NAMALWA (cell line): ENCODE measurements at places on chromosomes 16 and 17.

DNA sequence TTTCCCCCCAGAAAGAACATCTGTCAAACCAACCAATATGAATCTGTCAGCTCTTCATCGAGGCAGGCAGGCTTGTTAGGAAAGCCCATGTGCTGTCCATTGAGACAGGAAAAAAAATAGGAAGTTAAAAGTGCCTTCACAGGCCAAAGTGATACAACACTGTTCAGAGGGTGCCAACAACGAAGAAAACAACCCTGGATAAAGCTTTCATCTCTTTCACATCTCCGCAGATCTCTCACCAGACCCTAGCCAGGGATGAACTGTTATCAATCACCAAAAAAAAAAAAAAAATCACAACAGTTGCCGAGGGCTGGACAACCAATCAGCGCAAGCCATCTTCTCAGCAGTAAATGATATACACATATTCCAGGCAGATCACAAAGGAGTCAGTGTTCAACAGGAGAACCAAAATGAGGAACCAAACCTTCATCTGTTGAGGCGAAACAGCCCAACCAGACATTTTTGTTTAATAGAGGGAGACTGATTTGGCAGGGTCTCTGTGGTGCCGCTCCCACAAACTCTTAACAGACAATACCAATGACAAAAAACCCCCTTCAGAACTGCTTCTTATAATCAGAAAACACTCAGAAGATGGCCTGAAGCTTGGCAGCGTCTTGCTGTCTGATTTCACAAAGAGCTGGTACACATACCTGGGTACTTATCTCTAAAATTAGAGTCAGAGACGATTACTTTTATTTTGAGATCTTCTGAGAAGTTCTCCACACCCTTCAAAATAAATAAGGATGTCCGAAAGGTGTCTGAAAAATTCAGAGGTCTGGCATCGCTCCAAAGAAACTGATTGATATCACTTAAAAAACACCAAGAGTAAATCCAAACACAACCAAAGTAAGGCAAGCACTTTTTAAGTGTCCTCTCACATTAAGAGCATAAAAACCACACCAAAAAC, 1.8 kb downstream of the MAP3K14 start:
- DNase-seq: peak; percentile 78

DNA sequence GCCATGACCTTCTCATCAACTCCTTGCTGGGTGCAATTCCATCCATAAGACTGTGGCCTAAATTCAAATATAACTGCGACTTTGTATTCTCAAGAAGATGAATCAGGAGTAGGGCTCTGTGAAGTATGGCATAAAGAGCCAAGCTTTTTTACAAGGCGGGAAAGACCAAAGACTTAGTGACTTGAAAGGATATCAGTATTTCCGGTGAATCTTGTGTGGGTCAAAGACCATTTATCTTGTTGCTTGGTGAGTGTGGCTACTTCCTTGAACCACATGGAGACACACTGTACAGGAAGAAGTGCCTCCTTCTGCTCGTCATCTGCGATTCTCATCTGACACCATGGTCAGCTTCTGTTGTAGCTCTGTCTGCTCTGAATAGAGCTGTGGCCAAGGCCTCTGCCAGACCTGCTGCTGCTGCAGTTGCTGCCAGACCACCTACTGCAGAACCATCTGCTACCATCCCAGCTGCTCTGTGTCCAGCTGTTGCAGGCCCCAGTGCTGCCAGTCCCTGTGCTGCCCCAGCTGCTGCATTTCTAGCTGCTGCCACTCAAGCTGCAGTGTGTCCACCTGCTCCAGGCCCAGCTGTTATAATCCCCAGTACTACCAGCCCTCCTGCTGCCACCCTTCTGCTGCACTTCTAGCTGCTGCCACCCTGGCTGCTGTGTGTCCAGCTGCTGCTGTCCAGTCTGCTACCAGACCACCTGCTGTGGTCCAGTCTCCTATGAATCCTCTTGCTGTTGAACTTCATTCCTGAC, 6.1 kb upstream of the KRTAP2-4 start:
- no peak for DNase-seq

DNA sequence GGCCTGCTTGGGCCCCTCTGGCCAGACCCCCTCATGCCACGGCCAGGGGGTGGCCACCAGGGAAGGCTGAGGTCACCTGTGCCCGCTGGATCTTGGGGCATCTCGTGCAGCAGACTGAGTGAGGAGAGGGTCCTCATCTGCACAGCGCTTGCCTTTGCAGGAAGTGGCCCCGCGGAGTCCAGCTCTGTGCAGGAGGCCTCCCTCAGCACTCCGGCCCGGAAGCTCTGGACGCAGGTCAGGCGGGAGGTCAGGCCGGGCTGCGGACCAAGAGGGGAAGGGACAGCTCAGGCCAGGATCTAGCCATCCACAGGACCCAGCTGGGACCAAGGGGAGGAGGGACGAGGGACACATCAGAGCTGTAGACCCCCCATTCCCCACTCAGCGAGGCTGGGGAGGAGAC, 72.4 kb downstream of the LITAF start:
- no peak for DNase-seq

GRCh38 chr17:50260501-50260911, 13.8 kb upstream of the TMEM92 start:
- no peak for DNase-seq

GRCh38 chr17:56478836-56479447, 114.6 kb upstream of the NOG start:
- peak; percentile 62 for DNase-seq

DNA sequence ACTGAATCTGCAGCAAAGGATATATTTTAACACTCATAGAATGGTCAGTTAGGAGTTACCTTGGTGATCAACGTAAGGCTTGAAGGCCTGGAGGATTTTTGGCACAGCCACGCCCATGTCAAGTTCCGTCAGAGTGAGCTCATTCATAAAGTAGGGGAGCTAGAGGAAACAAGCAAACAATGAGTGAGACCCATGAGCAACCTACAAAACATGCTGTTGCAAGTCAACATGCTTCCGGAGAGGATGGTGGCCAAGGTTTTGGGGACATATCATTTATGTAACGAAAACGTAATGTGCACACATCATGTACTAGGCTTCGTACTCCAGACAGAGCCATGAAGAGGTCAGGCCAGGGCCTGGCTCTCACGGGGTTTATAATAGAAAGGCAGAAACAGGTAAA, 41.1 kb upstream of the ERN1 start:
- no peak for DNase-seq

GRCh38 chr17:76178124-76178523, 37.1 kb upstream of the FOXJ1 start:
- no peak for DNase-seq

DNA sequence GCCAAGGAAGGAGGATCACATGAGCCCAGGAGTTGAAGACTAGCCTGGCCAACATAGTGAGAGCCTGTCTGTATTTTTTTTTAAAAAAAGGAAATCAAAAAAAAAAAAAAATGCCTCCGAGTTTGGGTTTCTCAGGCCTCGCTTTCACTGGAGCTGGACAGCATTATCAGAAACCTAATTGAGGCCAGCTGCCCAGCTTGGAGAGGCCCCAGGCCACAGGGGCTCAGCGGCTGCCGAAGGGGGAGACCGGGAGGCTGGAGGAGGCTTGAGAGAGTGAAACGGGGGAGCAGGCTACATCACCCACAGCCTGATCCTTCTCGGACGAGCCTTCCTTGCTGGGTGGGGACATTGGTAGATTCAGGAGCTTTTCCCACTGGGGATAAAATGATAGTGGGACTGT, 5.1 kb downstream of the TTYH2 start:
- no peak for DNase-seq

DNA sequence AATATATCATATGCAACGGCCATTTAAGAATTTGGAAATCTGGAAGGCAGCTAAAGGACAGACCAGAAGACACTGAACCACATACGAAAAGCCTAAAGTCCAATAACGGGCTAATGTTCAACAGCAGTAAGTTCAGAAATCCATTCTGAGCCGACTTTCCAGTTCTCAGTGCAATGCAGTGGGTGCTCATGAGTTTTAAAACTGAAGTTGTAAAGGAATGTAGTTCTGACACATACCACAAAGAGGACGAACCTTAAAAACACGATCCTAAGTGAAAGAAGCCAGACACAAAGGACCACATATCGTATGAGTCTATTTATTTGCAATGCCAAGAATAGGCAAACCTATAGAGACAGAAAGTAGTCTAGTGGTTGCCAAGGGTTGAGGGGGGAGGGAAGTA, 278.3 kb upstream of the ZFHX3 start:
- DNase-seq: no peak

- no peak for DNase-seq
These were observed 42.9 kb downstream of the AMFR start for GRCh38 chr16:56382459-56382858.

GRCh38 chr16:85782451-85782850, 16.9 kb downstream of the EMC8 start:
- DNase-seq: no peak

DNA sequence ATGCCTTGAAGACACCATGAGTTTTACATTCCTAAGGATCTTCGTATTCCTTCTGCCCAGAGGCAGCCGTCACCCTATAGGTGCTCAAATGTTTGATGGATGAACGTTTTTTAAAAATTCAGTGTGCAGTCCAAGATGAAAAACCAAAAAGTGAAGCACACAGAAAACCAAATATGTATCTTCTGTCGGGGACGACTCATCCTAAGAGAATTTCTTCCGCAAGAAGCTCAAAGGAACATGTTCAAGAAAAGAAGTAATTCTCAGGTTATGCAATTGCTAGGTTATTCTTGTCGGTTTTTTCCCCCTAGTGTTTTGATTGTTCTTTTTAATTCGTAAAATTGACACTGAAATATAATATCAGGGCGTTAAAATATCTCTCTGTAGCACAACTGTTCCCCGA, 1.4 kb downstream of the CENPV start:
- no peak for DNase-seq

GRCh38 chr17:8031261-8031661, 7.6 kb upstream of the ALOX15B start:
- DNase-seq: no peak

- no peak for DNase-seq
These were observed 386.4 kb upstream of the TNRC6C start for GRCh38 chr17:77572065-77572601.

DNA sequence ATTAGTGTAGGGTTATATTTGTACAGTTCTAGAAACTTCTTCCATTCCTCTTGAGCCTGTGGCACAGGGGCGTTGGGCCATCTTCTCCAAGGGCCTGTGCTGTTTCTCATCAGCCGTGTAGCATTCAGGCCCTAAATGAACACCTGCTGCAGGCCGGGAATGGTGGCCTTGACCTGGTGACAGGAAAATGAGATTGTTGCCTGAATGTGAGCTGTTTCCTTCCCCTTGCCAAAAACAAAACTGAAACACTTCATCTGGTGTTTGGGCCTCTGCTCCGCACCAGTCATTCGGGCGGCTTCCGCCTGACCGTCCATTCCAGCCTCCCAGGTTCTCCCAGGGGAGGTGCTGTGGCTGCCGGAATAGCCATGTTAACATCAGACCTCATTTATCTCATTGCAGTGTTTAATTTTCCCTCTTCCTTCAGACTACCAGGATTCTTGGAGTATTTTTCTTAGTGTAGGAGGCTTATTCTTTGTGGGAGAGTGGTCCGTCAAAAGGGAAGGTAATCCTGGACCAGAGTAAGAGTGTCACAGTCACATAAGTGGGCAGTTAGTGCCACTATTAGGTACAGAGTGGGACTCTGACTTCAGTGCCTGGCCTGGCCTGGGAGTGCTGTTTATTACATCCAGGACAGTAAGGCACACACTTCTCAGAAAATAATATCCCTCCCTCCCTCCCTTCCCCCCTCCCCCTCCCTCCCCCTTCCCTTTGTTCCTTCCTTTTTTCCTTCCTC, 61.9 kb downstream of the WWP2 start:
- DNase-seq: no peak

GRCh38 chr17:36459601-36460000, 26.9 kb upstream of the ZNHIT3 start:
- DNase-seq: no peak

DNA sequence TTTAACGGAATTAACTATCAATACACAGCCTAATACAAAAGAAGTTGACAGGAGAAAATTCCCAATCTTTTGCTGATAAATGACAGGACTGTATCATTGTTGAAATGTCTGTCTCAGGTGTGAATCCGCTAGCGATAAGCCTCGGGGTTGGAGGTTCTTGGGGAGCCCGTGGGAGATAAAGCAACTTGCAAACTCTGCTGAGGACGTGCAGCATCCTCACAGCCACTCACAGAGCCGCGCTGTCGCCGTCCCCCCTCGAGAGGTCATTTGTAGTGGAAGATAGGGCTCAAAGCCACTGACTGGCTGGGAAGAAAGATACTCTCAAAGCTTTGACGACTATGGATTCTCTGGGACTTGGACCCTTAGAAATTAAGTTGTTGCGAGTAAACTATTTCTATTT, 17.0 kb downstream of the MAP1LC3B start:
- DNase-seq: no peak
